GM20000 (cell line): ENCODE measurements at places on chromosomes 13 and 19.

GRCh38 chr13:27403203-27403678 is 21.2 kb upstream of the GTF3A start:
- DNase-seq = no peak

DNA sequence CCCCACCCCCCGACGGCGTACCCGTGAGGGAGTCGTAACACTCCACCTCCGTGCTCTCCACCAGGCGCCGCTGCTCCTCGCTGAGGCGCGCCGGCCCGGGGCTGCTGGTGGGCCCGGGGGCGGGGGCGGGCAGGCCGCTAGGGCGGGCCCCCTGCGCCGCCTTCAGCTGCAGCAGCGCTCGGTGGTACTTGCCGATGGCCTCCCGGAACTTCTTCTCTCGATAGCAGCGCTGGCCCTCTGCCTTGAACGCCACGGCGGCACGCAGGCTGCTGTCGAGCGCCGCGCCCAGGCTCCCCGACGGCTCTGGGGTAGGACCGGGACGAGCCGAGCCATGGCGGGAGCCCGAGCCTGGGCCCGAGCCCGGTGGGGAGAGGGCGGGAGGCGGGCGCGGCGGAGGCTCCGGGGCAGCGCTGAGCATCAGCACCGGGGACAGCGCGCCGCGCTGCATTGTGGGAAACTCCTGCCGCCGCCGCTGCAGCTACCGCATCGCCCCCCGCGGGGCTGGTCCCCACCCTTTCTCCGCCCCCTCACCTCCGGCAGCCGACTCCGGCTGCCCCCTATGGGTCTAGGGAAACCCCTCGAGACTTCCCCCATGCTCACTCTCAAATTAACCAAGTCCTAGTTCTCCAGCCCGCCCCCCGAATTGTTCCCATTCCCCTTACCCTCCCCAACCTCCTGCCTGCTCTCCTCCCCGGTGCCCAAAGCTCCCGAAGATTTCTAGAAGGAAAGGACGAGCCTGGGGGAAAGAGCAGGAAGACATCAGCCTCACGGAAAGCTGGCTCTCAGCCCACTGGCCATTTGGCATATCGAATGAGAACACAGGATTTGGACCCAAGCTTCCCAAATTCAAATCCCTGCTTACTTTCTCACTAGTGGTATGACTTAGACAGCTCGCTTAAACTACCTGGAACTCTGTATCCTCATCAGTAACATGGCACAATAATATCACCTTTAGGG is at the start of gene TTC9B:
Gene TTC9B, minus strand, starts transcription at position 451 of the 957 bp plus-strand sequence. Its CDS starts 3 bp downstream, at position 448.
- peak; percentile 81 for DNase-seq

- no peak for DNase-seq
Measured at GRCh38 chr19:53333066-53333462, 485 bp upstream of the ZNF845 start.

GRCh38 chr19:43784241-43784980 is 3.6 kb upstream of the KCNN4 start:
- DNase-seq = peak; percentile 45

DNA sequence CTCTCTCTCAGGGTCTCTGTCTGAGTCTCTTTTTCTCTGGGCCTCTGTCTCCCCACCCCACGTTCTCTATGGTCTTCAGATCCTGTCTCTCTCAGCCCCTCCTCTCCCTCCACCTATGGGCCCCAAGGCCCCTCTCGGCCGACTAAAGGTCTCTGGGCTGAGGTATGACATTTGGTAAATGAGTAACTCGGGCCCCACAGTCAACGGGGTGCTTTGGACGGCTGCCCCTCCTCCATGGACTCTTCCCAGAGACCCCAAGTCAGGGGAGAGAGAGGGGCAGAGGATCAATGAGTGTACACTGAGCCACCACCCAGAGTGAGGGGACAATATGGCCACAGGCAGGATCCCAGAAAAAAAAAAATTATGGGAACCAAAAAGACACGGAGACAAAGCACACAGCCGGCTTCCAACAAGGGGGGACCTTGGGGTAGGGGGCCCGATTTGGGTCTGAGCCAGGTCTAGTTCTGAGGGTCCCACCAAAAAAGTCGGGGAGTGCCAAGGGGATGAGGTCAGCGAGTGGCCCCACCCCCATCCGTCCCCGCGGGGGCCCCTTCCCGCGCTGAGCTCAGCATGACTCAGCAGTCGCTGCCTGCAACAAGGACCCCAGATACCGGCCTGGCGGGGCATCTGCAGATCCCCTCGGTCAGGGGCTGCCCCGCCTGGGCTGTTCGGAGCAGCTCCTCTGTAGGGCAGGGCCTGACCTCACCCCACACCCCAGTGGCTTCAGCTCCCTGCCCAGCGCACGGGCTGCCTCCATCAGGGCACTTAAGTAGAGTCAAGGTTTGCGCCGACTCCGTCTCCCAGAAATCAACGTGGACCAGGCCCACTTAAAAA is 1.5 kb upstream of the FTL start:
- DNase-seq = peak; percentile 87

DNA sequence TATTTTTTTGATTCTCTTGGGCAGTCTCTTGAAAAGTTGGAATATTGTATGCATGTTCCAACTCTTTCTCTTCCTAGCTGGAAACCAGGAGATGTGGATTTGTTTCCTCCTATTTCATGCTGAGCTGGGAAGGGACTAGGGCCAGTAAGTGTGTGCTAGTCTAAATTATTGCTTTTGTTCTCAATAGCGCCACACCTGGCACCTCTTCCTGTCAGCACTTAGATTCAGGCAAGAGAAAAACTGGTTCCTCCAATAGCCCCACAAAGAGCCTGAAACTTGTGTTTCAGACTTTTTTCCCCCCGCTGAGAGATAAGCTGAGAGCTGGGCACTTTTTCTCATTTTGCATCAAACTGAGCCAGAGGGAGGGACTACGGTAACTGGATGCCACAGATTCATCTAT is 353.4 kb downstream of the OLFM4 start:
- DNase-seq = no peak

GRCh38 chr19:13734751-13735150 is 29.6 kb upstream of the MRI1 start:
- DNase-seq = no peak

GRCh38 chr13:98353750-98354149 is 176.7 kb upstream of the RNF113B start:
- no peak for DNase-seq

DNA sequence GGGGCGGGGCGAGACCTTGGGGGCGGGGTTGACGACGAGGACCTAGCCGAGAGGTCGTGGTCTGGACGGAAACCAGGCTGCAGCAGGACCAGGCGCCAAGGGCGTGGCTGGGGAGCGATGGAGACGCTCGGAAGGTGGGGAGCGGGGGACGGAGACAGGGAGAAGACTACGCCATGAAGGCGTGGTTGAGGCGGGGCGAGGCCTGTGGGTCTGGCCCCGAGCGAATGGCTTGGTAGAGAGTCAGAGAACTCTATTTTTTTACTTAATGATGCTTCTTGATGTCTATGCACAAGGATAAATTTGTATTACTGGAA is 674 bp upstream of the FBXL12 start:
- no peak for DNase-seq

GRCh38 chr19:12166626-12167025 is 3.7 kb downstream of the ZNF136 start:
- DNase-seq = no peak

GRCh38 chr13:35747594-35747993 is 271.1 kb upstream of the MAB21L1 start:
- no peak for DNase-seq

DNA sequence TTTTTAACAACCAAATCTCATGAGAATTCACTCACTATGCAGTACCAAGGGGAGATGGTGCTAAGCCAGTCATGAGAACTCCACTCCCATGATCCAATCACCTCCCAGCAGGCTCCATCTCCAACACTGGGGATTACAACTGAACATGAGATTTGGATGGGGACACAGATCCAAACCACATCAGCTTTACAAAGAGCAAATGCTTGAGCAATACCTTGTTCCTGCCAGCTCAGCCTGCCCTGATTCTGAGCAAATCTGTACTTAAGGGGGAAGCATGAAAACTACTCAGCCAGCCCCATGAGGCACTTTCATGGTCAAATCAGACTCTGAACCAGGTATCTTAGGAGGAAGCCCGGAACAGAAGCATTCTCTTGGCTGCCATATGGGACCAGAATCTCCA is 259.9 kb downstream of the TBC1D4 start:
- DNase-seq = no peak

DNA sequence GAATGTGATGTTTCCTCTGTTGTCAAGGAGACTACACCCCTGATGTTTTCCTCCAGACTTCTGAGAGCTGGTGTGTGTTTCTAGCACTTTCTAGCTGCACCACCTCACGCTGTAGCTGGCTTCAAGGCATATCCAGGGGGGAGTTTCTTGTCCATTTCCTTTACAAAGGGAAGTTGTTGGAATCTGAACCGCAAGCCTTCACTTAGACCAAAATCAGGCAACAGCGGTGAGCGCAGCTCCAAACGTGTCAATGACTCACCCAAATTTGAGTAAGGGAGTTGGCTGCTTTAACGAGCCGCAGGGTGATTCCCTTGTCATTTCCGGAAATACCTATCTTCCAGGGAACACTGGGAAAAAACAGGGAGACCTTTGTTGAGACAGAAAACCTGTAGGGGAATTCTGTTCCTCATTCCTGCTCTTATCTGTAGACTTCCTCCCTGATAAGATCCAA is 2.5 kb downstream of the LDLR start:
- no peak for DNase-seq

- no peak for DNase-seq
Measured at GRCh38 chr19:46697204-46697960, 19.5 kb downstream of the PRKD2 start.

GRCh38 chr13:81916461-81916860 is 1575.5 kb upstream of the SPRY2 start:
- DNase-seq = no peak

GRCh38 chr13:103161476-103161875 is 95.3 kb upstream of the SLC10A2 start:
- DNase-seq = no peak

GRCh38 chr19:53102756-53103233 is 427 bp downstream of the ZNF160 start:
- DNase-seq = peak; percentile 56

- DNase-seq = no peak
Measured at GRCh38 chr19:36986601-36987000, 70.5 kb downstream of the ZNF568 start.

GRCh38 chr19:1183543-1184172 is 9.6 kb upstream of the SBNO2 start:
- DNase-seq = peak; percentile 73

- no peak for DNase-seq
Measured at GRCh38 chr19:2374808-2375207, 14.7 kb downstream of the TMPRSS9 start.

DNA sequence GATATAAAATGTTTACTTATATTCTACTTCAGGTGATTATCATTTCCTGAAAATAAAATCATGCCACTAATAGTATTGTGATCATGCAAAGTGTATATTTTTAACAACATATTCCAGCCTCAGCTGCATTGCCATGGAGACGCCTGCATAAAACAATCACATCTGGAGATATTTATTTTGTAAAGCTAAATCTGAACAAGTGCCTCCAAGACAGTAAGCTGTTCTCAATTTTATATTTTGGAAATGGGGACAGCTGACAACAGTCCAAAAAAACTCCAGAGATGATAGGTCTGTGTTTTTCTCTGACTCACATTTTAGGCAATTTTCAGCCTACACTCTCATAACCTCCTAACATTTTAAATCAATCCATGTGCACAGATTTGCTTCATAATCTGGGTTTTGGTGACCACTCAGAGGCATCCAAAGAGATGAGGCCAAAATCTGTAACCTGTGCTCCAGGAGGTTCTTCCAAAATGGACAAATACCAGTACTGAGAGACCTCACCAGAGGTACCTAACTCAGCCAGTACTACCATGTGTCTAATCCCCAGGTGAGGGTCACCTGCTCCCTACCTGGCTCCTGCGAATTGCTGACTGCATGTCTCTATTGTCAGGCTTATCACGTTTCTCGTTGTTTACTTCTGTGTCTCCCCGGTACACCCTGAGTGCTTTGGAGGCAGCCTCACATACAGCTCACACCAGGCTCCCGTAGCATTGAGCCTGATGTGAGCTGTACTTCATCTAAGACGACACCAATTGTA is 62.7 kb downstream of the COL4A1 start:
- DNase-seq = no peak

- DNase-seq = no peak
Measured at GRCh38 chr13:20658451-20659040, 45.0 kb upstream of the IL17D start.

DNA sequence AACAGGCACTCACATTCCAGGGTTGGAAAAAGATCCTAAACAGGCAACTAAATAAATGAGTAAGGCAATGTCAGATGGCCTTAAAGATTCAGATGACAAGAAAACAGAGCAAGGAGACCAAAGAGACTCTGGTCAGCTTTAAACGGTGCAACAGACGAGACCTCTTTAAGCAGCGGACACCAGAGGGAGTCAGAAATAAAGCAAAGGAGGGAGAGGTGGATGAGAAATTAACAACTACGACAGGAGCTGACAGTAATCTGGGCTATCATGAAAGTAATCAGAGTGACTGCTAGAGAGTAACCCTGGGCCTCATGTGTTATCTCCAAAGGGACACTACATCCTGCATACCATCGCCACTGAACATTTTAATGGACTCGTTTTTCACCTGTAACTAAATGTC is 1.1 kb downstream of the ZNF550 start:
- no peak for DNase-seq

GRCh38 chr19:2372076-2372612 is 12.1 kb downstream of the TMPRSS9 start:
- no peak for DNase-seq

- DNase-seq = no peak
Measured at GRCh38 chr13:100208626-100209025, 119.7 kb downstream of the PCCA start.

- peak; percentile 55 for DNase-seq
Measured at GRCh38 chr19:2607712-2608601, 94.5 kb downstream of the GNG7 start.

DNA sequence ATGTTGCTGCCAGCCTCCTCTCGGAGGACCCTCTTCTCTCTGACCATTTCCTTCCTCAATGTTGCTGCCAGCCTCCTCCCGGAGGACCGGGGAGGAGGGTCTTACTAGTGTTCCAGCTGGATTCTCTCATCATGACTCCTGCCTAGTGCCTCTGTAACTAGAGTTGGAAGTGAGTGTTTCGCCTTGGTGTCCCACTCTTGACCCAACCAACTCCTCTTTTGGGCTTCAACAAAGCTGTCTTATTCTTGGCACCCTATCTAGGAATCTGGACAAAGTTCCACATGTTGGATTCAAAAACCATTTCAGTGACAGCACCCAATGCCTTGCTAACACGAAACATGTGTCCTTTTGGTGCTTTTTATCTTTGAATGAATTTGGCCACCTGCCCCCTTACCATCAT is 165.4 kb downstream of the GPC5 start:
- no peak for DNase-seq

- no peak for DNase-seq
Measured at GRCh38 chr13:49319551-49319950, 71.8 kb downstream of the CDADC1 start.

DNA sequence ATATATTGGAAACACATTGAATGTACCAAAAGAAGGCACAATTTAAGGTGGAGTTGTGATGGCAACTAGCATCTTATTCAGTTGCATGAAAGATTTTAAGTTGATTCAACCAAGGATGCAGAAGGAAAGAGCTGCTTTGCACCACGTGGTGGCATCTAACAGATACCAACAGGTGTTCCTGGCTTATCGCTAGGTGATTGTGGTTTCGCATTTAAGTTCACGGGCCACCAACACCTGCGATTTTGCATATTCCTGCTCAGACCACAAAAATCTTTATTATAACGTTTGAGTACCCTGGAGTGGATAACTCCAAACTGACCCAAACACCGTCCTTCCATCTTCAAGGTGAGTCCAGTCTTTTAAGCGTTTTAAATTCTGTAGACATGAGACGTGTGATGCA is 45.3 kb downstream of the RGCC start:
- peak; percentile 37 for DNase-seq
